ENCODE measurements at places on chromosomes 2 and 18. TPM values are rescaled to one million over a fixed set of nuclear protein-coding genes. Genes with fewer than 3 reads are reported as not detected.

DNA sequence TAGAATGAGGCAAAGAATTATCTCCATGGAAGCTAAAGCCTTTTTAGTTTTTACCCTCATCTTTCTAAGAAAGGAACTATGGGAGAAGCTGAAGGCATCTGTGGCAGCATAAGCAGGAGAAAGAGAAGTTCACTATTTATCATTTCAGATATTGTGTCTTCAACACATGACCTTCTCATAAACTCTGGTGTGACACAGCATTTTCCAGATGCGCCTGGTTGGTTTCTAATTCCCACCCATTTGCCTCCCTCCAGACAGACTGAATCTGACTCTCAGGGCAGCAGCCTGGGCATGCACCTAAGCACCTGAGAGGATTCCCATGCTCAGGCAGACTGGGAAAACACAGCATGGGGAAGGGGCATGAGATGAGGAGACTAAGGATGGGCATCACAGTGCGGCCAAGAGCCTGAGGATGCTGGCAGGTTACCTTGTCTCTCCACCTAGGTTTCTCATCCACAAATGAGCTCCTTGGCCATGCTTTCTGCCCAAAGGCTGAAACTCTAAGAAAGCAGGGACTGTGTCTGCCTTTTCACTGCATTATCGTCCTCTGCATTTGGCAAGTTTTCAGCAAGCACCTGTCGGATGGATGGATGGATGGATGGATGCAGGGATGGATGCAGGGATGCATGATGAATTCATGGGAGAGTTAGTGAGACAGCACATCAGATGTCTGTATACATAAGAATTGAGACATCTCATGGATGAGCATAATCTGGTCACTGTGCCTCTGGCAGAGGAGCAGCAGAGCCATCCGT, 28.8 kb upstream of the SULT1C4 start:
- H3K4me3 ChIP-seq = no peak overlapping the region
- H3K4me1 ChIP-seq = no peaks in the 10 kb centered on the region
- H3K36me3 ChIP-seq = no peaks in the 10 kb centered on the region
- H3K27ac ChIP-seq = no peak overlapping the region
- DNase-seq = no peak

Gene CD226
- total RNA-seq = 0.32 TPM

DNA sequence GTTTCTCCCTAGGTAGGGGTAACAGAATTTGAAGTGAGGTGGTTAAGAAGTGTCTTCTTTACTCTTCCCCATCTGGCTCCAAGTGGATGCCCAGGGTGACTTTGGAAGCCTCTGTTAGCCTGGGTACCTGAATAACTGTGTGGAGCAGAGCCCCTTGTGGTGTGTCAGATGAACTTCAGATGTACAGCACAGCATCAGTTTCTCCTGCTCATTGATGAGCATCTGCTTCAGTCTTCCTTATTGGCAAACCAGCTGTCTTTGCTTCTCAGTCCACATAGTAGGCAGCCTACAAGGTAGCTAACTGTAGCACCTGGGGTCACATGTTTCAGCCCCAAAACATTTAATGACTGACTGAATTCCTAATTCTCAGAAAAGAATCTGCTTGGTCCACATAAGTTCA, 56.2 kb upstream of the ATP8B1 start:
- peak; percentile 66 for DNase-seq
- H3K27ac ChIP-seq = no peak overlapping the region
- H3K36me3 ChIP-seq = no peaks in the 10 kb centered on the region
- H3K27me3 ChIP-seq = no peaks in the 10 kb centered on the region
- no peak overlapping the region for H3K4me3 ChIP-seq

Gene UGT1A5
- not detected for total RNA-seq

DNA sequence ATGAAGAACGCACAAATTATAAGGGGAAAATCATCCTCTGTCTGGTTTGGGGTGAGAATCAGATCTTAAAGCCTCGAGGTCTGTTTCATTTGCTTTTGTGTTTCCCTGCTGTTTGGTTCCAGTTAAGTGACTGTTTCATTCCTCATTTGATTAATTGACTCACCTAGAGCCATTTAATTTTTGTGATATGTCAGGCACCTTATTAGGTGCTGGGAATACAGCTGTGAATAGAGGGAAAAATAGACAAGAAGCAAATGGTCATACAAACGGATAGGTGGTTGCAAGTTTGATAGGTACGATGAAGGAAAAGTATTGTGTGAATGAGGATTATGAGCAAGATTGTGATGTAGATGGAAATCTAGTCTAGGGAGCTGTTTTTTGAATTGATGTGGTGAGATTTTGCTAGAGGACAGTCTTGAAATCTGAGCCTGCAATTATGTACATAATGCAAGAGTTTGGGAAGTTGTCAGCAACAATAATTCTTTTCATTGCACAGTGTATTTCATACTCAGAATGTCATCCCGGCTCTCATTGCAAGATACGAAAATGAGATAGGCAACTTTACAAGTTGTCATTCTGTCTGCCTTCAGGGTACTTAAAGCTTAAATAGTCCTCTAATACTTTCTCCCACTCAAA, 2.2 kb downstream of the ACSL3 start:
- no peak for DNase-seq
- H3K27me3 ChIP-seq = peaks cover 2% of the 10 kb centered on the region
- no peaks in the 10 kb centered on the region for H3K36me3 ChIP-seq
- no peaks in the 10 kb centered on the region for H3K4me1 ChIP-seq
- H3K27ac ChIP-seq = no peak overlapping the region
- H3K4me3 ChIP-seq = peak overlapping the region; percentile 87

- H3K27me3 ChIP-seq = no peaks in the 10 kb centered on the region
- peaks cover 25% of the 10 kb centered on the region for H3K36me3 ChIP-seq
- H3K4me1 ChIP-seq = peaks cover 2% of the 10 kb centered on the region
- H3K4me3 ChIP-seq = no peak overlapping the region
These were observed 31.0 kb downstream of the RALB start for GRCh38 chr2:120283649-120284048.

Gene TMEM182
- 5.6 TPM for total RNA-seq

- no peak overlapping the region for H3K27ac ChIP-seq
- no peaks in the 10 kb centered on the region for H3K27me3 ChIP-seq
- H3K4me1 ChIP-seq = peaks cover 4% of the 10 kb centered on the region
- DNase-seq = no peak
- no peak overlapping the region for H3K4me3 ChIP-seq
- H3K36me3 ChIP-seq = no peaks in the 10 kb centered on the region
These were observed 86.6 kb upstream of the RGPD5 start for GRCh38 chr2:109707281-109708147.

Gene TNS1
- total RNA-seq = 3.3 TPM

Gene RBKS
- 3.4 TPM for total RNA-seq

Gene C2orf80
- total RNA-seq = 0.55 TPM

Gene AQP12B
- total RNA-seq = not detected

- peaks cover 43% of the 10 kb centered on the region for H3K27me3 ChIP-seq
- H3K36me3 ChIP-seq = no peaks in the 10 kb centered on the region
- peak; percentile 69 for DNase-seq
- no peak overlapping the region for H3K4me3 ChIP-seq
- peaks cover 6% of the 10 kb centered on the region for H3K4me1 ChIP-seq
These were observed 4.9 kb downstream of the UCN start for GRCh38 chr2:27303093-27304025.

- no peaks in the 10 kb centered on the region for H3K4me1 ChIP-seq
- H3K27ac ChIP-seq = no peak overlapping the region
- peaks cover 67% of the 10 kb centered on the region for H3K36me3 ChIP-seq
- no peak for DNase-seq
These were observed 68.5 kb downstream of the AGPS start for GRCh38 chr2:177460973-177461585.

GRCh38 chr18:39500306-39500705, 1934.7 kb upstream of the CELF4 start:
- no peak overlapping the region for H3K27ac ChIP-seq
- no peak for DNase-seq
- peaks cover 3% of the 10 kb centered on the region for H3K4me1 ChIP-seq
- no peaks in the 10 kb centered on the region for H3K36me3 ChIP-seq
- no peak overlapping the region for H3K4me3 ChIP-seq

- no peak overlapping the region for H3K4me3 ChIP-seq
- no peak overlapping the region for H3K27ac ChIP-seq
- H3K27me3 ChIP-seq = no peaks in the 10 kb centered on the region
- no peaks in the 10 kb centered on the region for H3K36me3 ChIP-seq
These were observed 272.0 kb upstream of the GCFC2 start for GRCh38 chr2:75982719-75983118.

DNA sequence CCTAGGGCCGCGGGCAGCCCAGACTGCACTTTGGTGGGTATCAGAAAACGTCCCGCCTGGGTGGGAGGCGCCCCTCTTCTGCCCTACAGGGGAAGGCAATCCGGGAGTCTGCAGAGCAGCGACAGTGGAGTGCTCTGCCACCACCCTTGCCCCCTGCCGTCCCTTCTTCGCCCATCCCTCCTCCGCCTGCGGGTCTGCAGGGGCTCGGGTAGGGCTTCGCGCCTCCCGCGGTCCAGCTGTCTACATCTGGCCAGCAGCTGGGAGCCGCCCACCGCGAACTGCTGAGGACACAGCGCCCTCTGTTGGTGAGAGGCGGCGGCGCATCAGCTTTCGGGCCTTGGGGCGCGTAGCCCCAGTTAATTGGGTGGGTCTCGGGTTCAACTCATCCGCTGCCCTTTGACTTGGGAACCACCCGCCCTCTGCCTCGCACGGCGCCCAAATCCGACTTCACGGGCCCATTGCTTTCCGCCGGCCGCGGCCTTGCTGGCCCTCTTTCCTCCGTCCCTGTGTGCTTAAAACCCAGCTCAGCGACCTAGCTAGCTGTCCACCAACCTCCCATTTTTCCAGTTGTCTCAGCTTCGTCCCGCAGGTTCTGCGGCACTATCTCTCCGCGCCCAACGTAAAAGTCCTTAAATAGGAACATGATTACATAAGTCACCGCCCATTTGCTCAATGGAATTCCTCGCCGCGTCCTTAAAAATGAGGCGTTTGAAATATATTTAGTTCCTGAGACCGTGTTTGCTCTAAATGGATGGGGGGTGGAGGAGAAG, 17.6 kb downstream of the WNT10A start:
- peak; percentile 96 for DNase-seq
- no peaks in the 10 kb centered on the region for H3K4me1 ChIP-seq
- no peak overlapping the region for H3K4me3 ChIP-seq
- H3K36me3 ChIP-seq = no peaks in the 10 kb centered on the region

DNA sequence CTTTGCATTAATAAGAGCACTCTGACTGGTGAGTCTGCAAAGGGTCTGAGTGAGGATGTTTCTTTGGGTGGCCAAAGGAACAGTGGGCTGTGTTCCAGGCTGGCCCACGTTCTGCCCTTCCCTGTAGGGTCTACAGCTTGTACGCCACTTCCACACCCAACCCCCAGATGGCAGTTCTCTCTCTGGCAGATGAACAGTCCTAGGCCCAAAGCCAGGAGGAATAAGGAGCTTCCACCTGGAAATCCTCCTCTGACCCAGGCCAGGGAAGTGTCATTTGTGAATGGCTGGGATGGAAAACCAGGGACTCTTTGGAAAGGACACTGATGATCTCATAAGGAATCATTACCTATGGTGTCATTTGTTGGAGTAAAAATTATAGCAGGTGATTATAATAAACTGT, 6.6 kb downstream of the OTOF start:
- no peak for DNase-seq
- H3K27ac ChIP-seq = no peak overlapping the region
- no peaks in the 10 kb centered on the region for H3K36me3 ChIP-seq
- H3K4me1 ChIP-seq = no peaks in the 10 kb centered on the region

Gene PLEK
- total RNA-seq = not detected

DNA sequence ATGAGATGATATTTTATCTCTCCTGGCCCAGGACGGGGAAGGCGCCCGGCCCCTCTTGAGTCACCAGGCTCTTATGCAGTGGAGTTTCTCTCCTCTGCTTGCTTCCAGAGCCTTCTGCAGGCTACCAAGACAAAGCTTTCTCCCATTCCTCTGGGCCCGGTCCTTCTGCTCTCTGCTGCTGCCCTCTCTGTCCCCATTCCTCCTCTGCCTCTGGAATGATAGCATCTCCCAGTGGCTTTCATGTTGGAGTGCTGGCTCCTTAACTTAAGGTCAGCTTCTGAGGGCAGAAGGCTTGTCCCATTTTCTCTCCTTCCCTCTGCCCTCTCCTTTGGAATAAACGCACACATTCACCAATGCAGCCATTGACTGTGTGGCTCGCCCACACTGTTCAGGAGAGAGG, 86.2 kb downstream of the SDC1 start:
- no peak overlapping the region for H3K4me3 ChIP-seq
- peaks cover 6% of the 10 kb centered on the region for H3K27me3 ChIP-seq
- no peak for DNase-seq
- H3K36me3 ChIP-seq = no peaks in the 10 kb centered on the region
- no peaks in the 10 kb centered on the region for H3K4me1 ChIP-seq

DNA sequence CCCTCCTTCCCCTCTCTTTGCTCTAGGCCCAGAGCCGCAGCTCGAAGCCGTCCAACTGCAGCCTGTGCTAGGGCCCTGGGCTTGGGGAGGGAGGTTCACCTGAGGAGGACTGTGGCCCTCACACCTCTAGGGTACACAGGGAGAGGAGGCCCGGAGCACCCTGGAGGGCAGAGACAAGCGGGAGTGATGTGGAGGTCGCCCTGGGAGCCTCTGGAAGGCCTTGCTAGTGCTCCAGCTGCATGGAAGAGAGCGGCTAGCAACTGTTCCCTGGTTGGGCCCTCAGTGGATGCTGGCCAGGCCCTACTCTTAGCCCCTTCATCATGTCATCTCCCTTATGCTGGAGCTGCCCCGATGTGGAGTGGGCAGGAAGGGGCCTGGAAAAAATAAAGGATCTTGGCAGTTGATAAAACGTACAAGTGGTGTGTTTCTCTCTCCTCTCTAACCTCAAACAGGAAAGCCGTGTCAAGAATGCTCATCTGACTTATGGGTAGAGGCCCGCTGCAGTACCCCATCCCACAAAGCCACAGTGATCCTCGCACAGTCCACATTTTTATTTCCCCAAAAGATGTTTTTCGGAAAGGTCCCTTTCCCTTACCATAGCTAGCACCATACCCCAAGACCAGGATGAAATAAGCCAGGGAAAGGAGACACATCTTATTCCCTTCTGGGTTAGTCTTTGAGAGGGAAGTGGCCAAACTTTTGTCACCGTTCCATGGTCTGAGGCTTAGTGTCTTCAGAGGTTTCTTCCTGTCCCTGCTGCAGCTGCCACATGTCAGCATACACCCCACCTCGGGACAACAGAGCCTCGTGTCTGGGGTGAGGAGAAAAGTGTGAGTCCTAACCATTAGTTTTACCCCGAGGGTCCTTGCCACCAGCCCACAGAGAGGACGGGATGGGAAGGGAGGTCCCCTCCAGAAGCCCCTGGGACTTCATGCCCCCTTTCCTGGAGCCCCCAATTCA, 2.9 kb downstream of the ZFAND2B start:
- DNase-seq = no peak
- H3K4me1 ChIP-seq = no peaks in the 10 kb centered on the region
- H3K4me3 ChIP-seq = no peak overlapping the region
- no peak overlapping the region for H3K27ac ChIP-seq
- H3K27me3 ChIP-seq = no peaks in the 10 kb centered on the region

- no peak overlapping the region for H3K27ac ChIP-seq
- no peak for DNase-seq
- no peaks in the 10 kb centered on the region for H3K36me3 ChIP-seq
- peak overlapping the region; percentile 53 for H3K4me3 ChIP-seq
- peaks cover 100% of the 10 kb centered on the region for H3K27me3 ChIP-seq
- no peaks in the 10 kb centered on the region for H3K4me1 ChIP-seq
These were observed 537 bp upstream of the HOXD4 start for GRCh38 chr2:176150584-176151441.
